Osteocyte (in vitro differentiated cells): ENCODE measurements at places on chromosomes 3 and 15.

DNA sequence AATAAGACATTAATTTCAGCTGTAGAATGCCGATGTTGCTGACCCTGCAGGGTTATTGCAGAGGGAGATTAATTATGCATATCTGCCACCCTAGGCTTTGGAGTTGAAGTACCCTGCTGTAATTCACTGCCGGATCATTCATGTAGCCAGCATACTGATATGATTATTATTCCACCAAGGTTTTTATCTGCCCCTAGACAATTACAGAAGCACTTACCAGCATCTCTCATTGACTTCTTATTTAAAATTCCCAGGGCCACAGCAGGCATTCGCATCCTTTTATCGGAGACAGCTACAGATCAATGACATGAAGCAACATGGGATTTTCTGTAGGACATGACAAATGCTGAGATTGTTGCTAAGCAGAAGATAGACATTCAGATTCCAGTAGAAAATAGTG, 31.3 kb downstream of the IL1RAP start:
- DNase-seq: no peak

DNA sequence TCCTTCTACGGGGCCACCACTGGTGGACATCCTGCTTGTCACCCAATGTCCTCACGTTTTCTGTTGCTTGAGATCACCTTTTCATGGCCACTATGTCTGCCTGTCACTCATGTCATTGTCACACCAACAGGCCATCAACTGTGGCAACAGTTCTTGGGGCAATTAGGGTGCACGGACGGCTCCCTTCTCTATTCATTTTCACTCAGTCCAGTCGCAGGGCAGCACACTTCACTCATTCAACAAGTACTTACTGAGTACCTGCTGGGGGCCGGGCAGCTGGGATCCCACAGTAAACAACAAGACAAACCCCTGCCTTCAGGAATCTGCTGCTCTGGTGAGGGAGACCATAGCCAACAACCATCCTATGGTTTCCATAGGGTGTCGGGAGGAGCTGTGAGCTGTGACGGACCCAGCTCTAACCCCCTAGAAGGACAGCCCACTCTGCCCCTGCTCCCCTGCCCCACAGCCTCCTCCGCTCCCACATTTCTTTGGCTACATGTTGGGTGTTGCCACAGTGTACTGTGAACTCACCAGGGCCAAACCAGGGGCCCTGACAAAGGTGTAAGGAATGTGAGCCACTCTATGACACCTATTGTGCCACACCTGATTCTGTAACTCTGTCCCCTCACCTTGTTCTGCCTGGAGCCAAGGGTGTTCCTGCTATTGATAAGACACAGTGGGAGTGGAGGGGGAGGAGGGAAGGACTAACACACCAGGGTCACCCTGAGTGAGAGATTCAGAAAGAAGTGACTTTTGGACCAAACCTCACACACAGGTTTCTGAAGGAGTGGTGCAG, 1.9 kb downstream of the VILL start:
- DNase-seq: no peak

DNA sequence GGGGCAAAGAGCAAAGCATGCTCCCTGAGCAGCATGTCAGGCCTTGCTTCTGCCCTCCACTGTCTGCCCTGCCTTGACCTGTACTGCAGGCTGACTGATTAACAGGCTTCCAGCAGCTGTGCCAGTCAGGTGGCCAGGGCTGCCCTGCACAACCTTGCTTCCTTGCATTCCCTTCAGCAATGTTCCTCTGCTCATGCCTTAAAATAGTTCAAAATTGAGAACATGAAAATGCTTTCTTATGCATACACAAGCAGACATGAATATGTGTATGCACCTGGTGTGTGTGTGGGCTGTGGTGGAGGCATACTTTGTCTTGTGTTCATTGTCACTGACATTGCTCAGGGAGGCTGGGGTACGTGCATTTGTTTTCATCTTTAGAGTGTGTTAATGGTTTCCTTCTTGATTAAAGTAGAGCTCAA, 1.2 kb upstream of the SLC22A13 start:
- DNase-seq: no peak

- DNase-seq: no peak
Observed at GRCh38 chr15:88637436-88637835, 1.4 kb upstream of the ISG20 start.
